ENCODE measurements at places on chromosomes 2 and 18.
A peak's percentile ranks its signal among the peaks of the same experiment; 100 is the strongest.

- peak; percentile 1 for DNase-seq
Observed at GRCh38 chr18:60812921-60813320, 440.3 kb upstream of the MC4R start.

DNA sequence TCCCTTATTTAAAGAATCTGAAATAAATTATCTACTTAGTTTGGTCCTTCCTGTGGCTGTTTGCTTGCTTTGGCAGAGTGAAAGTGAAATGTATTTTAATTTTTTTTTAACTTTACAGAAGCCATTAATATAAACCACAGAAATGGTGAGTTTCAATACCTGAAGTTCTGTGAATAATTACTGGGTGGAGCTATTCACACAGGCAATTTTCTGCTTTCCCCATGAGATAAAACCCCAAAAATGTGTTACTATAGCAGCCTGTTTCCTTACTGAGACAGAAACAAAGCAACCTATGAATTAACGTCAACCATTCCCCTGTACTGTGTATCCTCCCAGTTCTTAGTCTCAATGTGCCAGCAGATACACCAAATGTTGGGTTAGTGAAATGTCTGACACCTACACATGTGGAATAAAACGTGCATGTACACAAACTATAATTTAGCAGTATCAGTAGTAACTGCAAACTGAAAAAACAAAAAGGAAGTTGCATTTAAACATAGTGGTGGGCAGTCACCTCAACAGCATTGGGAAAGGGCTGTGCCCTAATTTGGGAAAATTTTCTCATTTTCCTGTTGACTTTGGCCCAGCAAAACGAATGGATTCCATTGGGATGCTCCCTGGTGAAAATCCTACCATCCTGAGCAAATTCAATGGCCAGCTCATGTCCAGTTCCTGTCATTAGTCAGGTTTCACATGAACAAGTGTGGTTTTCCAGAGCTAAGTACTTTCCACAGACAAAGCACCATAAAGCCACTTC lies 73.1 kb upstream of the RMDN2 start:
- peak; percentile 51 for DNase-seq

DNA sequence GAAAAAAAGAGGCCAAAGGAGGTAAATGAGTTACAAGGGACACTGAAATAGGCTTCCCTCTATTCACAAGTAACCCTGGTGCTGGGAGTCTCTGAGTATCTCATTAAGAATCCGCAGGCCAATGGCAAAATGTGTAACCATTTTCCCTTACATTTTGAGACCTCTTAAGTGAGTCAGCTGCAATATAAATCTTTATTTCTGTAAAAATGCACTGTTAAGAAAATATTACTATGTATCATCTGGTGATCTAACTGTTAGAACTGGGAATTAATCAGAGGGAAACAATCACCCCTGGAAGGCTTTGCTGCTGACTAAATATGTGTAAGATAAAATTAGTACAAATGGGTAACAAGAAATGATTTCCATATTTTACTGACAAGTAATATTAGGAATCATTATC lies 483.1 kb upstream of the CHST9 start:
- DNase-seq, result peak; percentile 71

DNA sequence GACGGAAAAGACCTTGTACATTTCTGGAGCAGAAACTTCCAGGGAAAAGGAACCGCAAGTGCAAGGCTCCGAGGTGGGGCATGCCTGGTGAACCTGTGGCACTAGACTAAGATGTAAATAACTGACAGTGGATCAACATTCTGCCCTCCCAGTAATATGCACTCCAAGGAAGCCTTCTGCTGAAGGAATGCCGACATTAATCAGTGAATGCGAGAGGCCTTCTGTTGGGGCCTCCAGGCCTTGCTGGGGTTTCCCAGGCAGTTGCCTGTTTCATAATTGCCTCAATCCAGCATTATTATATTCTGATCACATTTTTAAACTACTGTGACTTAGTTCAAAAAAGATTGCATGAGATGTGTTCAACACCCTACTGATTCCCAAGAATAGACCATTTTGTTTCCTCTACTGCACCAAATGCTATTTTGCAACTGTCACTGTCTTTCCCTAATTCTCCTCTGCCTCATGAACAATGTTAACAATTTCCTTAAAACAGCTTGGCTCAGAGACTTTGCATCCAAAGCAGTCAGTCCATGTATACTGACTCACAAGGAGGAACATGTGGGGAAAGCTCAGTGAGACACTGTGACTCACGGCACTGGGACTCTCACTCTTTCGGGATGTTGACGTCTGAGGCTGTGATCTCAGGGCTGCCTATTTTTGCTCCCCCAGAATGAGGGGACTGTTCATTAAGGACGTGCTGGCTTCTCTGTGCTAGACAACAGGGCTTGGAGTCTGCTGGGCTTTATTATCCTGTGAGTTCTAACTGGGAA lies 10.5 kb upstream of the DSG2 start:
- peak; percentile 90 for DNase-seq

- no peak for DNase-seq
Observed at GRCh38 chr2:20626698-20627513, 24.0 kb downstream of the HS1BP3 start.

DNA sequence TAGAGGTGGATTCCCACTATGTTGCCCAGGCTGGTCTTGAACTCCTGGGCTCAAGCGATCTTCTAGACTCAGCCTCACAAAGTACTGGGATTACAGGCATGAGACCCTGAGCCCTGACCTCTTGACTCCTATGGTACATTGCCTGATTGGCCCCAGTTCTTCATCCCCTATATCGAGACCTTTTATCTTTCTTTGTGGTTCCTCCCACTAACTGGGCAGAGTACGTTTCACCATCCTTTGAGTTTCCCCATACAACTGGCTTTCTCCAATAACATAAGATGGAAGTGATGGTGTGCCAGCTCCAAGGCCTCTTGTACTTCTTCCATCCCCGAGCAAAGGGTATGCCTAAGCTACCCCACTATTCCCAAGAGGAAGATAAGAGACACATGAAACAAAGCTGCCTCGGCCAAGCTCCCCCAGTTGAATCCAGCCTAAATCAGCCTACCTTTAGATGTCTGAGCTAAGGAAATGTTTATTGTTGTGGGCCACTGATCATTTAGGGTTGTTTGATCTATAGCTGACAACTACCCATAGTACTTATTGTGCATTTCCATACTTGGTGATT lies 8.3 kb upstream of the TMEM247 start:
- DNase-seq, result no peak

DNA sequence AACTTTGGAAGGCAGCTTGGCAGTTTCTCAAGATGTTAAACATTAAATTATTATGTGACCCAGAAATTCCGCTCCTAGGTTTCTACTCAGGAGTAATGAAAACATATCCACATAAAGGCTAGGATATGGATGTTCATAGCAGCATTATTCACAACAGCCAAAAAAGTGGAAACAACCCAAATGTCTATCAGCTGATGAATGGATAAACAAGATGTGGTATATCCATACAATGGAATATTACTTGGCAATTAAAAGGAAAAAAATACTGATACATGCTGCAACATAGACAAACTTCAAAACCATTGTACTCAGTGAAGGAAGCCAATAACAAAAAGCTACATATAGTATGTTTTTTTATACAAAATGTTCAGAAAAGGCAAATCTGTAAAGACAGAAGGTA lies 12.4 kb upstream of the FAM228A start:
- no peak for DNase-seq

DNA sequence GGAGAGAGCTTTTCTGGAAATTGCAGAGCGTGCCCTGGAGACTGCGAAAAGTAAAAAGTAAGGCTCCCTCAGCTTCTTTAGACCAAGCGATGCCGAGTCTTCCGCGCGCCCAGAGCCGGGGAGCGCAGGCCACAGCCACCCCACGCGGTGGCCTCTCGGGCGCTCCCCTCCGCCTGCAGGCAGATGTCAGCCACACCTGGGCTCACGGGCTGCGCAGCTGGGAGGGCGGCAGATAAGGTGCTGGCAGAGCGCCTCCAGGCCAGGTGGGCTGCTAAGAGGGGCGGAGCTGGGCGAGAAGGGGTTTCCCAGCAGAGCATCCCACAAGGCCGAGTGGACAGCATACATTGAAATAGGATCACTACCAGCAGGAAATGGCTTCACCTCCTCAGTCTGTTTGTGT lies 81.7 kb downstream of the ARHGEF4 start:
- no peak for DNase-seq

- peak; percentile 88 for DNase-seq
Observed at GRCh38 chr2:71101656-71102055, 28.4 kb downstream of the MCEE start.

- no peak for DNase-seq
Observed at GRCh38 chr2:134745023-134745422, 26.2 kb upstream of the TMEM163 start.

DNA sequence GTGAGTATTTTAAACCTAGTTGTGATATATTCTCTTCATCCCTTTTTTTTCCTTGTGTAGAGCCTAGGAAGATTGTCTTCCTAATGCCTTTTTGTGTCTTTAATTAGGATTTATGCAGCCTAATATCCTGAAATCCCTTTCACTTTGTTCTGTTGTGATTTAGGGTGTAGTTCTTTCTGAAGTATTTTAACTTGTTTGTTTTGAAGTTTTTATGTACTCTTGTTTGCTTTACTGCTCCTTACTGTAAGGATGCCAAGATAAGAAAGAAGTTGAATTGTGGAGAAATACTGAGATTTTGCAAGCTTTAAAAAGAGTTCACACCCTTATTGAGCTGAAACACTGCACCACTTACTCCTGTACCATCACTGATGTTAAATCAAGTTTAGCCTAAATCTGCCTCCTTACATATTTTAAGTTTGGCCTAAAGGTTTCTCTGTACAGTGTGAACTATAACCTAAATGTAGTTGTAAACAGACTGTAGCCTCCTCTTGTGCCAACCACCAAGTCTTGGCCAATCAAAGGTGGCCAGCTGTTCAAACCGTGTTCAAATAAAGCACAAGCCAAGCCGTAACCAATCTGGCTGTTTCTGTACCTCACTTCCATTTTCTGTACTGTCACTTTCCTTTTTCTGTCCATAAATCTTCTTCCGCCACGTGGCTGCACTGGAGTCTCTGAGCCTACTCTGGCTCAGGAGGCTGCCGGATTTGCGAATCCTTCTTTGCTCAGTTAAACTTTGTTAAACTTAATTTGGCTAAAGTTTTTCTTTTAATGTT lies 17.7 kb upstream of the ACOXL start:
- no peak for DNase-seq
